ENCODE measurements at places on chromosomes 11 and 22. TPM values are rescaled to one million over a fixed set of nuclear protein-coding genes. Genes with fewer than 3 reads are reported as not detected.

- no peak for DNase-seq
Measured at GRCh38 chr22:30868663-30869385, 99.8 kb downstream of the MORC2 start.

Gene TMEM179B
- total RNA-seq = 16.3 TPM

- DNase-seq = no peak
Measured at GRCh38 chr22:31244943-31245451, 32.9 kb downstream of the LIMK2 start.

DNA sequence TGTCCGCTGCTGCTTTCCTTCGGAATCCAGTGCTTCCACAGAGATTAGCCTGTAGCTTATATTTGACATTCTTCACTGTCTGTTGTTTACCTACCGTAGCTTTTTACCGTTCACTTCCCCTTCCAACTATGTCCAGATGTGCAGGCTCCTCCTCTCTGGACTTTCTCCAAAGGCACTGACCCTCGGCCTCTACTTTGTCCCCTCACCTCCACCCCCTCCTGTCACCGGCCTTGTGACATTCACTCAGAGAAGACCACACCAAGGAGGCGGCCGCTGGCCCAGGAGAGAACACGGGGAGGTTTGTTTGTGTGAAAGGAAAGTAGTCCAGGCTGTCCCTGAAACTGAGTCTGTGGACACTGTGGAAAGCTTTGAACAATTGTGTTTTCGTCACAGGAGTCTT, 15.4 kb upstream of the ST14 start:
- DNase-seq = no peak

DNA sequence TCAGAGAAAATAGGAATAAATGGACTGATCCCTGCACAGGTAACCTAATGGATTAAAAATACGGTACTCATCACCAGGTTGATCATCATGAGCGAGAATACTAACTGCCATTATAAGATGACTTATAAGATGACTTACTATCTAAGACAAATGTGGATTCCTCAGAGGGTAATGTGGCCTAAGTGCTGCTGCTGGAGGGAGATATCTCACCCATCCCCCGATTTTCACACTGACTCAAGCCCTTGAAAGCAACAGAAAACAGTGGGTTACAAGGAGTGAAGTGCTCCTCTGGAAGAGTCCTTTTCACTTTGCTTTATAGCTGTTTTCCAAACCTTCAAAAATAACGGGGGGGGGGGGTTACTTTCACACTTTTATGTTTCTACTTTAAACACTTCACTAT, 920 bp downstream of the TMEM218 start:
- no peak for DNase-seq

Gene KDM4F
- total RNA-seq = not detected

DNA sequence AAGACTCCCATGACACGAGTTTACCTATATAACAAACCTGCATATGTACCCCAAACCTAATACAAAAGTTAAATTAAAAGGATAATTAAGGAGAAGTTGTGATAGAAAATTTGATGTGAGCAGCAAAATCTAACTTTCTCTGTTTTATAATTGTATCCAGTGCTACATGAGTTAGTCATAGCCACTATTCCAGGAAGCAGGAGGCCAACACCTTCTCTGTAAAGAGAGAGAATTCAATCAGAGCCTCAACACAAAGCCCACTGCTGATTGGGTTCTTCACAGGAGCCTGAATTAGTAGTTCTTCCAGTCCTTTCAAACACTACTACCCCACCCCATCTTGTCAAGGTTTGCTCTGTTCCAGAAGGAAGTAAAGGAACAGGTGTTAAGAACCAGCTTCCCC, 84.2 kb downstream of the BLID start:
- DNase-seq = no peak

GRCh38 chr11:65571420-65571819, 918 bp upstream of the FAM89B start:
- DNase-seq = no peak

DNA sequence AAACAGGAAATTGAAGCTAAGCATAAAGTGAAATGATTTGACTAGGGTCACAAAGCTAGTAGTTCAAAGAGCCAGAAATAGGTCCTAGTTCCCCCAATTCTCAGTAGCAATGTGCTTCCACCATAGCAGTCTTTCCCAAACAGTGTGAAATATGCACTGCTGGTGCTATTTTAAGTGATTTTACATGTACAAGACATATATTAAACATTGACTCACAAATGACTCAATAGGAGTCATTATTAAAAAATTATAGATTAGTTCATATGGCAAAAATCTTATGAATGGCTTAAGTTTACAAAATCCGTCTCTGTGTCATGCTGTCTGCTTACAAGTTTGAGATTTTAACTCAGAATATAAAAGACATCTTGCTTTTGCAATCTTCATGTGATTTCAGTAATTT, 21.4 kb downstream of the KIF18A start:
- DNase-seq = no peak

DNA sequence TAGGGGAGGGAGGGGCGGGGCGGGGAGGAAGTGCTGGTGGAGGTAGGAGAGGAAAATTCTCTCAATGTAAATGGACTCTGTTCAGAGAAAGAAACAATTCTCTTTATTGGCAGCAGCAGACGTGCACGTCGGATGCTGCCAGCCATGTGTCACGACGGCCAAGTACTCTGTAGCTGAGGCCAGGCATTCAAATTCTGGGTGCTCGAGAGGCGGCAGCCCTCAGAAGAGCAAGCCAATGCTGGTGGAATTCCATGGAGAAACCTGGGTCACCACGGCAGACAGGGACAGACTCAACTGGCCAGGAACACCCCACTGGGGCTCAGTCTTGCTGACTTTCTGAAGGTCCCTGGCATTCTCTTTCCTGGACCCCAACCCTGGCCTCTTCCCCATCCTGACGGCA, 90.8 kb downstream of the ABTB2 start:
- DNase-seq = no peak

DNA sequence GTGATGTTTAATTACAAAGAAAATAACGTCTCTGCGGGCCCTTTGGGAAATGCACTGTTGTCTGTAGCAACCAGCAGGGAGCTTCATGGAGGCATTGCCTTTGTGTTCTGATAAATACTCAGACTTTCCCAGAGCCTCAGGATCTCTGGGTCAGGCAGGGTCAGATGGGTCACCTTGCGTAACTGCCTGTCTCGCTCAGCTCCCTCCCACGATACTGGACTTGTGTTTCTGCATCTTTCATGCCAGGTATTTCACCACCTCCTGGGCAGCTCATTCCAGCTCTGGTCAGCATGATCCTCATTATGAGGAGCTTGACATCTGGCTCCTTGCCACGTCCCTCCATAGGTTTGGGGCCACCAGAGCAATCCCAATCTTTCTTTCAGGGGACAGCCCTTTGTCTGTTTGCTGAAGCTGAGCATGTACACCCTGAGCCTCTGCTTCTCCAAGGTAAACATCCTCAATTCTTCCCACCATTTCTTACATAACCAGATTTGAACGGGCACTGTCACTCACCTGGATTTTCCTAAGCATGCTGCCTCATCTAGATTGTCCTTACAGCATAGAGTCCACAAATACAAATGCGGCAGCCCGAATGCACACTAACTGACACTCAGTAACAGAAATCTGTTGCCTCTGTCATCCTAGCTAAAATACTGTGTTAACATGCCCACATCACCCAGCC, 162.3 kb downstream of the LARGE1 start:
- DNase-seq = no peak

Gene SMIM38
- 0.20 TPM for total RNA-seq

Gene C22orf42
- total RNA-seq = not detected

- DNase-seq = no peak
Measured at GRCh38 chr11:86980086-86980796, 25.0 kb upstream of the FZD4 start.

DNA sequence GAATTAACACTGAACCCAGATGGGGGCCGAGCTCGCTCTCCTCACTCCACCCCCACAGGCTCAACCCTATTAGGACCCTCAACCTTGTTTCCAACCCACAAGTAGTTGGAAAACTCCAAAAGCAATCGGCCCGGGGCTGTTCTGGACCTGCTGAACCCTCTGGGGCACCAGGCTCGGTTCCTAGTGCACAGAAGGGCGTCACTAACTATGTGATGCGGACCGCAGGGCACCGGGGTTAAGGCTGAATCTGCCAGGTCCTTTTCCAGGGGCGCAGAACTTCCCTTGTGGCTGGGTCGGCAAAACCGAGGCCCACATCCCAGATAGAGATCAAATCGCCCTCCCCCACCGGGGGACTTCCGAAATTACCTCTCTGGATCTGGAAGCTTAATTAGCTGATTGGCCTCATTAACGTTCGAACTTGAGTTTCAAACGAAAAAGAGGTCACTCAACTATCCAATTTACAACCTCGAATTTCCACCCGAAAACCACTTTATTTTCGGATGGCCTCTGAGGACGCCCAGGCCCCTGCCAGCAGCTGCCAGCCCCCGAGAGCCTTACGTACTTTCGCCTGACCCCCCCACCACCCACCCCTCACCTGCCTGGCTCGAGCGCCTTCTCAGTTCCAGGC, 1.7 kb downstream of the SHANK2 start:
- no peak for DNase-seq

Gene RPL27A
- 1,761 TPM for total RNA-seq

Gene SULT4A1
- 9.1 TPM for total RNA-seq

GRCh38 chr22:41762980-41763779, 37.3 kb upstream of the CCDC134 start:
- DNase-seq = peak; percentile 94

GRCh38 chr11:107567739-107568335, 2.3 kb upstream of the ALKBH8 start:
- no peak for DNase-seq

GRCh38 chr22:48654492-48654891, 1173.2 kb downstream of the BRD1 start:
- no peak for DNase-seq

- DNase-seq = no peak
Measured at GRCh38 chr11:80451105-80451504, 1010.3 kb upstream of the TENM4 start.

- DNase-seq = no peak
Measured at GRCh38 chr22:50734343-50734771, 3.6 kb upstream of the ACR start.

DNA sequence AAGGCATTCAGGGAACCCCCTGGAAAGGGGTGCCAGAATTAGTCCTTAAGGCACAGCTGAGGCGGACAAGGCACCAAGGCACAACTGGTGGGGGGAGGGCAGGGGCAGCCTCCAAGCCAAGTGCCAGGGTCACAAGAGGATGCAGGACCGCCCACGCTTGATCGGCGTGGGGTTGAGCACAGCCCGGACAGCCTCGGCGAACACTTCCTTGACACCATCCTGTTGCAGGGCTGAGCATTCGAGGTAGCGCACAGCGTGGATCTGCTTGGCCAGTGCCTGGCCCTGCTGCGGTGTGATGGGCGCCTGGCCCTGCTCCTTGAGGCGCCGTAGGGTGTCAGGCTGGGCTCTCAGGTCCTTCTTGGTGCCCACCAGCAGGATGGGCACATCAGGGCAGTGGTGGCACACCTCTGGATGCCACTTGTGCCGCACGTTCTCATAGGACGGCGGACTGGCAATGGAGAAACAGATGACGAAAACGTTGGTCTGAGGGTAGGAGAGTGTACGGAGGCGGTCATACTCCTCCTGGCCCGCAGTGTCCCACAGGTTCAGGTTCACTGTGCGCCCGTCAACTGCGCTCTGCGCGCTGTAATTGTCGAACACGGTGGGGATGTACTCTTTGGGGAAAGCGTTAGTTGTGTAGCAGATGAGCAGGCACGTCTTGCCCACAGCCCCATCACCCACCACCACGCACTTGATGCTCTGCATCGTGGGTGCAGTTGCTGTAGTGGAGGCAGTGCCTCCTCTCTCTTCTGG, 13.1 kb downstream of the RHOG start:
- DNase-seq = no peak

DNA sequence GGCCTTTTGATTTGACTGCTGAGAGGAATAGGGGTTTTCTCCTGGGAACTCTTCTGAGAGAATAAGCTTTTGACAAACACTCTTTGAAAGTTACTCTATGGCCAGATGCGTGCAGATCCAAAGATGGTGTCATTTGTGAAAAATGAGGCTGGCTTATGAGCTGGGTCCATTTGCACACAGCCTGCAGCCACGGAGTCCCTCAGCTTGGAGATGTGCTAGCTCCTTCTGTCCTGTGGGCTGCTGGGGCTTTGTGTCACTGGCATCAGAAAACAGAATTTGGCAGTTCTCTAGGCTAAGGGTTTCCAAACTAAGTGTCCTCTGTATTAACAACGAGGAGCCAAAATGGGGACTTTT, 702.4 kb downstream of the NTM start:
- no peak for DNase-seq

Gene MUC15
- total RNA-seq = not detected

Gene PGA4
- not detected for total RNA-seq

Gene SLC22A6
- not detected for total RNA-seq

DNA sequence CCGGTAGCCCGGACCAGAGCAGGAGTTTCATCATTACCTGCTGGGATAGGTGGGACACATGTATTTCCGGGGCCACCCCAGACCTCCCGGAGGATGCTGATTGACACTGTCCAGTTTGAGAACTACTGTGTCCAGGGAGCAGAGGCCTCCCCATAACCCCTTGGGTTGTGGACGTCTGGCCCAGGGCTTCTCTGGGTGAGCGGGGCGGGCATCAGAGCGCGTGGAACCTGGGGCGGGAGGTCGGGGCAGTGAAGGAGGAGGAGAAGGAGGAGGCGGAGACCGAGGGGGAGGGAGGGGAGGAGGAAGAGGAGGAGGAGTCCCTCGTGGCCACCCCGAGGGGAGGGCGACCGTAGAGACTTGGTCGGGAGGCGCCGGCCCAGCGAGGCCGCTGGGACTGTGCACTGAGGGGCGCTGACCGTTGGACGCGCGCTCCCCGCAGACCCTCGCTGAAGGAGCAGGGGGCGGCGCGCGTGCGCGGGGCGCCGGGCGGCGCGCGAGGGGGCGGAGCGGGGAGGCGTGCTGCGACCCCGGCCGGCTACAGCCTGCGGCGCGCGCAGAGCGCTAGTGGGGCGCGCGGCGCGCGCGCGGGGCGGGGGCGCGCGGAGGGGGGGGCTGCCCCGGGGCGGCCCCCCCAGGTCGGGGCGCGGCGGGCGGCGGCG, at the start of gene GRK3:
Gene GRK3, plus strand, starts transcription at position 356 of the 659 bp plus-strand sequence. CDS start 366 bp downstream, outside the sequence.
- DNase-seq = peak; percentile 83

DNA sequence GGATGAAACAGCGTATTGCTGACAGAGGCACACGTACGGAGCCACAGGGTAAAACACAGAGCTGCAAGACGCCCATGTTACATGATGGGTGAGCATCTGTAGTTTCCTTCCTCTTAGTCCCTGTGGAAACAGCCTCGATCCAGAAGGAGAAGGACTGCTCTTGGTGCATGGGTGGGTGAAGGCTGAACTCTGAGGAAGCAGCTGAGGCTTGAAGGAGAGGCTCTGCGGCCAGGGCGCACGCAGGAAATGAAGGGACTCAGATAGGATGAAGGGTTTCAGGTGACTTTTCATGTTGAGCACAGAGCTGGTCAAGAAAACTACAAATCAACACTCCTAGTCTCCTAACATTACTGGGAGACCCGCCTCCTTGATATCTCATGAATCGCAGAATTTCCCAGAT, 65.7 kb upstream of the ADA2 start:
- no peak for DNase-seq

Gene RAB6A
- 89.3 TPM for total RNA-seq

Gene PNPLA3
- 24.6 TPM for total RNA-seq

DNA sequence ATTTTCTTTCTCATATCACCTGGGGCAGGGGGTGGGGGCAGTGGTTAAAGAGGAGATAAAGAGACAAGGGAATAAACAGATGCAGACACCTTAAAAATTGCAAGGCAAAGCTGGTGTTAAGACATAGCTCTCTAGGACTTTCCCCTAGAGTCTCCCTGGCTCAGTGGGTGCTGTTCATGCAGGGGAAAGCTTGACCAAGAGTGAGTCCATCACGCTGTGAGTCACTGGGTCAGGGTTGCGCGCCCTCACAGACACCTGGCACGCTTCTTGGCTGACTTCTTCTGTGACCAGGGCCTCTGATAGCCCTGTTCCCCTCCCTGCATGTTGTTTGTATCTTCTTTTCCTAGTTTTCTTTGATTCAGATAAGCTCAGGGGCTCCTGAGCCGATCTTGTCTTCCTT, 31.9 kb downstream of the COMMD9 start:
- no peak for DNase-seq

Gene SBF2
- 54.1 TPM for total RNA-seq

Measured in H1 (cell line).